ENCODE measurements at places on chromosomes 5 and 9. TPM values are rescaled to one million over a fixed set of nuclear protein-coding genes. Genes with fewer than 3 reads are reported as not detected.

Gene FAM151B
- total RNA-seq = 8.0 TPM

Gene NDOR1
- total RNA-seq = 2.3 TPM

Gene CDH6
- 40.0 TPM for total RNA-seq

Gene ZNF483
- total RNA-seq = 2.2 TPM

Gene DAB2IP
- total RNA-seq = 7.5 TPM

Gene TEK
- 19.2 TPM for total RNA-seq

Gene IL17B
- total RNA-seq = not detected

Gene GABRA1
- total RNA-seq = not detected

Gene BDP1
- 15.8 TPM for total RNA-seq

Gene COL27A1
- total RNA-seq = 7.1 TPM

Gene DMRT3
- not detected for total RNA-seq

Gene SLC34A1
- total RNA-seq = not detected

Gene PCDHA7
- total RNA-seq = 0.57 TPM

Gene PCDHGA9
- 3.1 TPM for total RNA-seq

Gene THG1L
- total RNA-seq = 45.7 TPM

Gene VCAN
- total RNA-seq = 452 TPM

Gene ACTL7B
- not detected for total RNA-seq

Gene SURF4
- total RNA-seq = 583 TPM

Gene MINAR2
- total RNA-seq = under 0.01 TPM

Gene AGXT2
- total RNA-seq = not detected

Gene MLANA
- not detected for total RNA-seq

Gene PITX1
- total RNA-seq = 208 TPM

Gene TSSK1B
- total RNA-seq = 0.09 TPM

Gene TAL2
- total RNA-seq = not detected

Gene LRRC19
- not detected for total RNA-seq

Gene ADAMTSL2
- total RNA-seq = 2.3 TPM

Gene BAAT
- total RNA-seq = not detected

Gene HAPLN1
- 0.55 TPM for total RNA-seq

Gene IL4
- total RNA-seq = not detected

Gene CLIC3
- 7.8 TPM for total RNA-seq

Gene EGR1
- total RNA-seq = 0.85 TPM

Gene SLC6A3
- not detected for total RNA-seq

Gene GNAQ
- 30.0 TPM for total RNA-seq

Gene CKMT2
- 17.4 TPM for total RNA-seq
